Right renal pelvis (tissue), 4 donors: ENCODE measurements at places on chromosomes 5 and 9.

- no peak for DNase-seq
Observed at GRCh38 chr5:73960023-73960422, 334.0 kb downstream of the ARHGEF28 start.

DNA sequence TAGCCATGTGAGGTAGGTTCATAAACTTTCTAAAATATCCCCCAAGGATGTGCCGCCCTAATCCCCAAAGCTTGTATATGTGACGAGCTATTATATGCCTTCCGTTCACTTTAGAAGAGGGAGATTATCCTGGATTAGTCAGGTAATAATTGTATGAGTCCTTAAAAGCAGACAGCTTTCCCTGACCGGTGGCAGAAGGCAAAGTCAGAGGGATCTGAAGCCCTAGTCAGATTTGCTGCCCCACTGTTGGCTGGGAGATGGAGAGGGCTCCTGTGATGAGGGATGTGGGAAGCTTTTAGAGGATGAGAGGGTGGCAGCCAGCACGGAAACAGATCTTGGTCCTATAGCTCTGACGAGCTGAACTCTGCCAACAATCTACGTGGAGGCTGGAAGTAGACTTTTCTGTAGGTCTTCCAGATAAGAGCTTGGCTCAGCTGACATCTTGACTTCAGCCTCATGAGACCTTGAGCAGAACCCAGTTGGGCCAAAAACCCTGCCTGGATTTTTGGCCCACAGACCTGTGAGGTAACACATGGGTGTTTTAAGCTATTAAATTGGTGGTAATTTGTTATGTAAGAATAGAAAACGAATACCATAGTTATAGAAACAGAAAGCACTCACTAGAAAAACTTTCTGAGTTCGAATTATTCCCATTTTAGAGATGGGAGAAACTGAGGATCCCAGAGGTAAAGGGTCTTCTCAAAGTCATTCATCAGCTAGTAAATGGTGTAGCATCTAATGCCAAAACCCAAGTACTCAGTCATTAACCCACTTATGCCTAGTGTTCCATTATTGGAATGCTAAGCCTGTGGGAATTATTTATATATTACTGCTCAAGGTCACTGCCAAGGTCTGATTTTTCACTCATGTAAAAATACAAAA lies 48.9 kb downstream of the SH3PXD2B start:
- no peak for DNase-seq

GRCh38 chr5:68216245-68217046 lies 890 bp downstream of the PIK3R1 start:
- no peak for DNase-seq

DNA sequence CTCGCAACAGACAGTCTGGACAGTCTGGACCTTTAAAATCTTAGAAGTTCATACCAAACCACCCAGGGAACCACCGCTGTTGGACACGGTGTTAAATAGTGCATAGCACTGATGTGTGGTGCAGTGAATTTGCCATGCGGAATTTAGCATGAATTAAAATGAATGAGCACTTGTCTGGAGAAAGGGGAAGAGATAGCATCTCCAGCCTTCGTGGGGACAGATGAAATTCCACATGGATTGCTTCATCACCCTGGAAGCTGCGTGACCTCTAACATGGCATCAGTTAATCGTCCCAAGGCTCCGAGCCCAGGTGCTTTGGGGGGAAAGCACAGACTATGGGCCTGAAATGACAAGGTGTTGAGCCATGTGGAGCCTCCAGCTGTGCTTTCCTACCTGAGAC lies 91.4 kb downstream of the ADAMTS16 start:
- DNase-seq = no peak

DNA sequence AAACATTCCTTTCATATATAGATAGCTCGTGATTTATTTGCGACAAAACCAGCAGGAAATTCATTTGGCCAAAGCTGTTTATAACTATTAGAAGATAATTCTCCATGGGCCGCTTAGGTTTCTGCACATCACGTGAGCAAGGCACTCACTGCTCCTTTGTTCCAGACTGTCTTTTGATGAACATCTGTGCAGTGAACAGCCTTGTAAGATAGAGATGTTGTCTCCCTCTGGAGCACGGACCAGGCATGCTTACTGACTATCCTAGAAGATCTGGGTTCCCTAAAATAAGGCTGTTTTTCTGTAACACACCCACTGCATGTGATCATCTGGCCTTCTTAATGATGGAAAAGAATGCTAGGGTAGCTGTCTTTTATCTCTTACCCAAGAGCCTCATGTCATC lies 30.9 kb downstream of the YIPF5 start:
- no peak for DNase-seq

GRCh38 chr9:132982458-132982857 lies 4.0 kb downstream of the GFI1B start:
- no peak for DNase-seq

DNA sequence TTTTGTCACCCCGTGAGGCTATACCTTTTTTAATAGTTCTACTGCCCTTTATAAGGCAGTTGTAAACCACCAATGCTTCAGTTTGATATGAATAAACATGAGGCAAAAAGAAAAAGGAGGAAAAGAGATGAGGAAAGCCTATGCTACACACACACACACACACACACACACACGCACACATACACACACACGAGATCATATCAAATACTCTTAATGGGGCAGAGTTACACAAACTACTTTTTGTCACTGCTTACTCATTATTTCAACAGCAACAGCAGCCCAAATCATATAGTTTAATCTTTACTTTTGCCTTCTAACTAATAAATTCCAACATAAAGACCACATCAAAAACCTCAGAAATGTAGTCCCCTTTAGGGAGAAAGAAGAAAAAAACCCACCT lies 116.8 kb upstream of the PAM start:
- no peak for DNase-seq

DNA sequence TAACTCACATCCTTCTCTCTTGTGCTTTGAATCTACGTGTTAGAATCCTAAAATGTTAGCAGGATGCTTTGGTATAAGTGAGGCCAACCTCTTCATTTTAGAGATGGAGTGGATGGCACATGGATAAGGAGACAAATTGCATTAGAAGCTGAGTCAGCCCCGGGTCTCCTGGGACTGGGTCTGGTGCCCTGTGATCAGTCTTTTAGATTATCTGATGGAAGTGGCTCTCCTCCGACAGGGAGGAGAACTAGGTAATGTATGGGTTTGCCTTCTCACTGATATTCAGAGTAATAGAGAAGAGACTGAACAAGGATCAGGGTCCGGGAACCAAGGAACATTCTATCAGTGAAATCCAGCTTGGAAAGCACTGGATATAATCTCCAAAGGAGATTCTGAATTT lies 74.9 kb upstream of the TNFSF8 start:
- no peak for DNase-seq

GRCh38 chr9:136046554-136046920 lies 48.6 kb downstream of the NACC2 start:
- no peak for DNase-seq

DNA sequence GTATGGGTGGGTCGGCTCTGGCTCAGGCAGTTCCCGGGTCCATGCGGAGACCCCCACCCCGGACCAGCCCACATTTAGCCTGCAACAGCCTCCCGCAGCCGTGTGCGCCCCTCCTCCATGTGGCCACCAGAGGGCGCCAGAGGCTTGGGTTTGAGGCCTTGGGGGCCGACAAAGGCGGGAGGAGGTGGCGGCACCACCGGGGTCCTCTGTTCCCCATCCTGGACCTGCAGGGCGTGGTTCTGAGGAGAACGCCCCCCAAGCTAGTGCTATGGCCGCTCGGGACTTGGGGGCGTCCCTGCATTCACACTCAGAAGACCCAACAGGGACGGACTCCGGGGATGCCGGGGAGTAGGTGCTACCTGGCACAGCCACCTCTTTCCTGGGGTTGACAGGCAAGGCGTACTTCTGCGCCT lies 16.5 kb downstream of the ASS1 start:
- DNase-seq = no peak

GRCh38 chr9:121483049-121483448 lies 16.6 kb downstream of the GGTA1 start:
- no peak for DNase-seq

DNA sequence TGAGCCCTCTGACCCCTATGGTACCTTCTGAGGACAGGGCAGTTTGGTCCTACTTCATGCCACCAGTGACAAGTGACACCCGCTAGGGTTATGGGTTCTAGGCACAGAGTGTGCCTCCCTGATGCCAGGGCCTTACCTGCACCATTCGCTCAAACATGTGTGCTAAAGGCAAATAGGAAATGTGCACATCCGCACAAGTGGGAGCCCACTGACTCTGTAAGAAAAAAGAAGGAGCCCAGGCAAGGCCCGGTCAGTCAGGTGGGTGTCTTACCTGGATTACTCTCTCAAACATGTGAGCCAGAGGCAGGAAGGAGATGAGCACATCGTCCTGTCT lies 29.1 kb upstream of the MEIKIN start:
- DNase-seq = no peak

DNA sequence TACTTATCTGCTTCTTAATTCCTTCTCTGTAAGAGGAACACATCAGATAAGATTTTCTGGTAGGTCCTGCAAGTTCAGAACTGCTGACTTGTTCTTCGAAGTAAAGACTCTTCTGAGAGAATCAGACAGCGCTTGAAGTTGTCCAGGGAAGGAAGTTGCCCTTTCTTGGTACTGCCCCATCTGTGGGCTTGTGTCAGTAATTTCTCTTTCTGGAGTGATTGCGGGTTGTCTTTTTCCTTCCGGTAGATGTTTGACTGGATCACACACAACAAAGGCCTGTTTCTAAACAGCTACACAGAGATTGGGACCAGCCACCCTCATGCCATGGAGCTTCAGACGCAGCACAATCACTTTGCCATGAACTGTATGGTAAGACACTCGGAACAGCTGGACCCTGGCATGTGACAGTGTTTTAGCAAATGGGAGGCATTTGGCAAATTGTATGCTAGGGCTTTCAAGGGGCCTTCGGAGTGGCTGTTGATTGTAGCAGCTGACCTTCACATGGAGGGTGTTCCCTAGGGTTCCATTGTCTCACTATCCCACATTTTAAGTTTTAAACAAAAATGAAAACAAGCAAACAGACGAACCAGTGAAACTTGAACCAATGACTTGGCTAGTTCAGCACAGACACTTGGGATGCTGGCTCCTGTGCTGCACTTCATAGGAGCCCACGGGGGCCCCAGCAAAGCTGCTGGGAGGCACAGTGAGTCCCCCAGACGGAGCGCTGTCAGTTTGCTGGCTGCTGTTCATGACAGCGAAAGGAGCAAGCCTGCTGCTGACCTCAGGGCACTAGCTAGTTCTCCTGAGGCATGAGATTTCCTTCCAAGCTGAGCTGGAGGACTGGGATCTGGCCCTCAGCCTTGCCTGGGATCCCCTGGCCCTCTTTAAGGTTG lies 149.9 kb downstream of the TRIO start:
- DNase-seq = no peak

GRCh38 chr5:120843390-120843980 lies 379.4 kb downstream of the PRR16 start:
- no peak for DNase-seq

GRCh38 chr5:64615895-64616294 lies 74.4 kb upstream of the SHISAL2B start:
- no peak for DNase-seq

DNA sequence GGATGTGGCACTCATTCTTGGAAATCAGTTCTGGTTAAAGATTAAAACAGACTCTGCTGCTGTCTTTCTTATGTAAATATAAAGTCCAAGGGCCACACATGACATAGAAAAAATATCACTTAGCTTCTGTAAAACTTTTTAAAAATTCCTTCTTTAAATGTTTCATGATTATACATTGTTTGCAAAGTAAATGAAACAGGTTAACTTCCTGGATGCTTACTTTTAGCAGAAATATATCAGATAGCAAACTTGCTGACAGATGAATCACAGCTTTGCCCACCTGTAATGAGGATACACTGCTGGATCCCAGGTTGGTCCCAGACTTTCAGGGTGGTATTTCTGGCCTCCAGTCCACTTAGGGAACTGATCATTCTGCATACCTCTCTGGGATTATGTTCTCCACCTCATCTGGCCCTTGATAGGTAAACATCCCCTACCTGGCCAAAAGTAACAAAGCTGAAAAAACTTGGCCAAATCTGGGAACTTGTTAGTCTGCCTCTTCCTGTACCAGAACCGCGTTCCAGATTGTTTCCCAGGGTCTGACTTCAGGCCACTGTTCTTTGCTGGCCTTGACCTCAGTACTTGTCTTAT lies 340.5 kb downstream of the ADGRV1 start:
- no peak for DNase-seq
